ENCODE measurements at places on chromosomes 2 and 18.
A peak's percentile ranks its signal among the peaks of the same experiment; 100 is the strongest.

GRCh38 chr2:211690736-211691135, 847.9 kb downstream of the ERBB4 start:
- DNase-seq: no peak

- peak; percentile 62 for DNase-seq
Observed at GRCh38 chr2:1591978-1592907, 152.1 kb downstream of the PXDN start.

- DNase-seq: no peak
Observed at GRCh38 chr18:46401486-46402070, 255.4 kb downstream of the LOXHD1 start.

DNA sequence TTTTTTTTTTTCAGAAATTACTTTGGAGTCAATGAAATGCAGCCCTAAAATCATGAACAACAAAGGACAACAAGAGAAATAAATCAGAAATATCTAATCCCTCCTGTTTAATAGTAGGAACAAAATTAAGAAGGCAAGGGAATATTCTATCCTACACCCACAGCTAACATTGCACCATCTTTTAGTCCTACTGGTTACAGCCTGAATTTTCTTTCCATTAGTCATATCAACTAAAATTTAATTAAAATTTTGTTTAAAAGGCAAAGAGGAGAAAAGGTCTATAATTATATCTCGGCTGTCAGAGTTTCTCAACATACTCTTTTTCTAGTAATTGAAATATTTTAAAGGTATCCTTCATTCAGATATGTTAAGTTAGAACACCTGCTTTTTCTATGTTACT, 61.9 kb downstream of the DTNA start:
- DNase-seq: no peak

GRCh38 chr2:28534817-28535216, 39.0 kb downstream of the PLB1 start:
- DNase-seq: no peak

All from retinal pigment epithelial cell (primary cell).